ENCODE measurements at places on chromosomes 5 and 9.

- H3K4me1 ChIP-seq, result peaks cover 4% of the 10 kb centered on the region
- DNase-seq, result no peak
- H3K4me3 ChIP-seq, result no peak overlapping the region
Observed at GRCh38 chr9:135473972-135474543, 5.5 kb upstream of the PPP1R26 start.

DNA sequence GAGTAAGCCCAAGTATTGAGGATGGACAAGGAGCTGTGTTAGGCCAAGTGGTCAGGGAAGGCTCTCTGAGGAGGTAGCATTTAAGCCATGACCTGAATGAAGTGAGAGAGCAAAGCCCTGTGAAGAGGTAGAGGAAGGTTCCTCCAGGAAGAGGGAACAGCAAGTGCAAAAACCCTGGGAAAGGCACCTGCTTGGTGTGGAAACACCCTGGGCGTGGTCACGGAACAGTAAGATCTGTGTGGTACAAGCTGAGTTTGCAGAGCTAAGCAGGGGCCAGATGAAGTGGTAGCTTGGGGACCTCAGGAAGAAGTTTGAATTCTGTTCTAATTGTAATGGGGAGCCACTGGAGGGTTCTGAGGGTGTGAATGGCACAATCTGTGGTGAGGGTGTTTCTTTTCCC, 310.2 kb downstream of the ARHGAP26 start:
- no peaks in the 10 kb centered on the region for H3K27me3 ChIP-seq
- H3K4me3 ChIP-seq, result no peak overlapping the region
- H3K36me3 ChIP-seq, result peaks cover 18% of the 10 kb centered on the region
- no peak overlapping the region for H3K27ac ChIP-seq

DNA sequence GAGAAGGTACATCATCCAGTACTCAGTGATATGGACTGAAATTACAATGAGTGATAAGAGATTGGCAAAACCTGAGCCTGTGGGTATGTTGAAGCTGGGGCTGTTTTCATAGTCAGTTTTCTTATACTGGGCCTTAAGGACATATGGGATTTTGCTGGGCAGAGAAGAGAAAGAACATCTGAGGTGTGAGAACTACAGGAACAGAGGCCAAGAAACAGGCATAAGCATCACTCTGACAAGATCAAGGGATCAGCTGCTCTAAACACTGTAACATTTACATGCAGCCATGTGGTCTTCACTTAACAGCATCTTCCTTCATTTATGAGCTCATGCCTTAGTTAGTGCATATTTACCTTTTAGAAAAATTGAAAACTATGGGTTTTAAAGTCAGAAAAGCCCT, 220.0 kb downstream of the TRIM36 start:
- H3K27me3 ChIP-seq, result no peaks in the 10 kb centered on the region
- H3K4me1 ChIP-seq, result no peaks in the 10 kb centered on the region
- DNase-seq, result no peak
- no peak overlapping the region for H3K4me3 ChIP-seq
- H3K27ac ChIP-seq, result no peak overlapping the region

GRCh38 chr5:54281960-54282692, 28.2 kb downstream of the ARL15 start:
- peaks cover 7% of the 10 kb centered on the region for H3K4me1 ChIP-seq
- no peak overlapping the region for H3K4me3 ChIP-seq
- no peak for DNase-seq
- H3K27ac ChIP-seq, result no peak overlapping the region
- no peaks in the 10 kb centered on the region for H3K36me3 ChIP-seq
- no peaks in the 10 kb centered on the region for H3K27me3 ChIP-seq

- no peaks in the 10 kb centered on the region for H3K4me1 ChIP-seq
- H3K4me3 ChIP-seq, result no peak overlapping the region
- no peak overlapping the region for H3K27ac ChIP-seq
Observed at GRCh38 chr5:93163010-93163663, 417.9 kb downstream of the NR2F1-AS1 start.

- H3K27ac ChIP-seq, result peak overlapping the region; percentile 28
- H3K4me3 ChIP-seq, result no peak overlapping the region
- no peak for DNase-seq
- peaks cover 12% of the 10 kb centered on the region for H3K4me1 ChIP-seq
Observed at GRCh38 chr5:93990504-93991070, 249.2 kb upstream of the POU5F2 start.

DNA sequence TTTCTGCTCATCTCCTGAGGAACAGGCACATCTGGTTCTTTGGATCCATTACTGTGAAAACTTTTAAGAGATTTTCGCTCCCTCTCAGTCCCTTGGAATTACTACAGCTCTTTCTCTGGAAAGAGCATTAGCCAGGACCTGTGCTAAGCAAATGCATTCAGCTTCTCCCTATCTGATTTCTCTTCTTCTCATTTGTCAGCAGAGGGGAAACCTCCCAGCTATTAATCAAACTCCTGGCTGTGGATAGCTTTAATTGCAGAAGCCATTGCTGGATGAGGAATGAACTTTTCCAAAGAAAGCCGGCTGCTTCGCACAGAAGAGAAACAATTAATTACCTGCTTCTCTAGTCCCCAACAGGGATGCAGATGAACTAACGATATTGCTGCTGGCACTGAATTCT, 37.9 kb downstream of the TLR4 start:
- DNase-seq, result no peak
- H3K36me3 ChIP-seq, result no peaks in the 10 kb centered on the region
- H3K27me3 ChIP-seq, result peaks cover 15% of the 10 kb centered on the region
- peaks cover 6% of the 10 kb centered on the region for H3K4me1 ChIP-seq
- H3K27ac ChIP-seq, result no peak overlapping the region

DNA sequence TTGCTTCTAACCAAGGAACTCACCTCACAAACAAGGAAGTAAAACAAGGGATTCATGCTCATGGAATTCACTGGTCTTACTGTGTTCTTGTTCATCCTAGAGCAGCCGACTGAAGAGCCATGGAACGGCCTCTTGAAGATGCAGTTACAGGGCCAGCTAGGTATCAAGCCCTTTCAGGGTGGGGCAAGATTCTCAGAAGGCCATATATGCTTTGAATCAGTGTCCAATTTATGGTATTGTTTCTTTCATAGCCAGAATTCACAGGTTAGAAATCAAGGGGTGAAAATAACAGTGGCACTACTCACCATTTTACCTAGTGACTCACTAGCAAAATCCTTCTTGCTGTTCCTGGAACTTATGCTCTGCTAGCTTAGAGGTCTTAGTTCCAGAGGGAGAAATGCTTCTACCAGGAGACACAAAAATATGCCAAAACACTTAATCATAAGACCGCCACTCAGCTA, 159.5 kb upstream of the CDH10 start:
- no peak overlapping the region for H3K4me3 ChIP-seq
- H3K27me3 ChIP-seq, result no peaks in the 10 kb centered on the region
- no peak overlapping the region for H3K27ac ChIP-seq
- no peak for DNase-seq
- H3K4me1 ChIP-seq, result no peaks in the 10 kb centered on the region

DNA sequence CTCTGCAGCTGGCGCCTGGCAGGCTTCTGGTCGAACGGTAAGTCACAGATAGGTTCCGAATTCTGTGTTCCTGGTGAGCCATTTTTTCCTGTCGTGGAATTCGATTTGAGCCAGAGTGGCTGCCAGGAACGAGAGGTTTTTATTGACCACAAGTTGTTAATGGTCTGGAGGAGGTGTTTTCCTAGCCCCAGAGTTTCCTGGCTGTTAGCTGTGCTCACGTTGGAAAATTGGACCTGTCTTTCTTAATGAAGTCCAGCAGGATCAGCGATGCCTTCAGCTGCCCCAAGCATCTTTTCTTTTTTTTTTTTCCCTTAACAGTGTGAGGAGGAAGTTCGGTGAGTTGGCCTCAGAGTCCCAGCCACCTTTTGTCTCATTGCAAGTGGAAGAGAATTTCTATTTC, 62.9 kb downstream of the COL5A1 start:
- H3K27ac ChIP-seq, result no peak overlapping the region
- no peak overlapping the region for H3K4me3 ChIP-seq
- H3K36me3 ChIP-seq, result no peaks in the 10 kb centered on the region
- peaks cover 9% of the 10 kb centered on the region for H3K27me3 ChIP-seq
- DNase-seq, result no peak

- no peaks in the 10 kb centered on the region for H3K4me1 ChIP-seq
- no peaks in the 10 kb centered on the region for H3K36me3 ChIP-seq
- H3K27me3 ChIP-seq, result no peaks in the 10 kb centered on the region
- H3K27ac ChIP-seq, result no peak within 1 kb of the TSS
- no peak for DNase-seq
- peak within 1 kb of the TSS; percentile 41 for H3K4me3 ChIP-seq
Observed at GRCh38 chr5:34043099-34043876, at the start of gene C1QTNF3. C1QTNF3 (minus strand) TSS chr5:34043213; CDS start chr5:34043125, 88 bp downstream.

DNA sequence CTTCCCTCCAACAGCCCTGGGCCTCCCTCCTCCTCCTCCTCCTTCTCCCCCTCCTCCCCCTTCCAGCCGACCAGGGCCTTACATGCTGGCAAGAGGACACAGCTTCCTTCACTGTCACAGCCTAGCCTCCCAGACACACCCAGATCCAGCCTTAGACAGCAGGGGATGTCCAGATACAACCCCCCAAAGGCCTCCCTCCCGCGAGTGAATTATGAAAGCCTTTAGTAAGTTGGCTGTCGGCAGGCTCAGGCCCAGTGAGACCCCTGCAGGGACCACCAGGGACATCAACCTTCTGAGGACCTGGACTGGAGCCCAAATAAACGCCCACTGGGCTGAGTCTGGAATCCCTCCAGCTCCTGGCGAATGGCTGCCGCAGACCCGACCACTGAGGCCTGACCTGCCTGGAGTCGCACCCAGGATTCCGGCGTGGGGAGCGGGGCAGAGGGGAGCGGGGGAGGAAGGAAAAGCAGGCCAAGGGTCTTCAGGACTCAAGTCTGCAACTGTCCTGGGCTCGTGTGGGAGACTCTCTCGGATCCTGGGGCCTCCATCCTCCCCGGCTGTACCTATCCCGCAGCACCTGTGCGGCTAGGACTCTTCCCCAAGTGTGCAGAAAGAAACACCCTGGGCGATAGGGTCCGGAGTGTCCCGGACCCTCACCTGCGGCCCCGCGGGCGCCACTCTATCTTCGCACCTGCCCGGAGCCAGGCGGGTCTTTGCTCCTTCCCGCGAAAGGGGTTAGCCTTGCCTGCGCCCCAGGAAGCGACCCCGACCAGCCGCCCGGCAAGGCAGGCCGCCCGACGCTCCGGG, 705 bp downstream of the SEPTIN8 start:
- peaks cover 19% of the 10 kb centered on the region for H3K4me1 ChIP-seq
- no peaks in the 10 kb centered on the region for H3K27me3 ChIP-seq
- DNase-seq, result no peak
- H3K36me3 ChIP-seq, result peaks cover 3% of the 10 kb centered on the region

DNA sequence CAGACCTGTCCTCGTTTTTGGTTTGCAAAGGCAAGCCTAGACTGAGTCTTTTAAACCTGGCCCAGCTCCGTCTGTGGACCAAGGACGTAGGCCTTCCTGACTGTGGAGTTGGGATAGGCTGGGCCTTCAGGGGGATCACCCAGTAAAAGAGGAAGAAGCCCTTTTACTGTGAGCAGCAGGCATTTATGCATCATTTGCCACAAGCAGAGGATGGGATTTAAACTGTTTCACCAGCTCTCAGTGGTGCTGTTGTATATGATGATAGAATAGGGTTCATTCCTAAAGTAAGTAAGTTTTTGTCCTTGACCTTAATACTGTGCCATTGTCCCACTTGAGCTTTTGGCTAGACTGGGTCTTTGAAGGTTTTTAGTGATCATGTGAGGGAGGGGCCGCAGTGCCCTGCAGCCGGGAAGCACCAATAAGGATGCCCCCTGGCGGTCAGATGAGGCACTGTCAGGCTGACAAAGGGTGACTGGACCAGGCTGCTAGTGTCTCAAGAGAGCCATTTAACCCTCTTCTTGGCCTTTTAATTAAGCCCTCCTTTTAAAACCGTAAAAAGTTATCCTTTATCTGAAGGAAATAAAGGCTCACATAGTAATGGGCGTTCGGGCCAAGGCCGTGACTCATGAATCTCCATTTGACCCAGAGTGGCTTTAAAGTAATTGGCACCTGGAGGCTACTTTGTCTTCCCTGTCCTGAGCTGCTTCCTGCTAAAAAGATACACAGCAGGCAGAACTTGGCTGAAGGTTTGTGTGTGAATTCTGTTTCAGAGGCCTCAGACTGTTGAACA, 74.0 kb downstream of the UBAP1 start:
- peak; percentile 63 for DNase-seq
- H3K4me3 ChIP-seq, result no peak overlapping the region
- H3K27me3 ChIP-seq, result no peaks in the 10 kb centered on the region
- H3K4me1 ChIP-seq, result peaks cover 4% of the 10 kb centered on the region
- H3K36me3 ChIP-seq, result peaks cover 42% of the 10 kb centered on the region
- H3K27ac ChIP-seq, result peak overlapping the region; percentile 83

DNA sequence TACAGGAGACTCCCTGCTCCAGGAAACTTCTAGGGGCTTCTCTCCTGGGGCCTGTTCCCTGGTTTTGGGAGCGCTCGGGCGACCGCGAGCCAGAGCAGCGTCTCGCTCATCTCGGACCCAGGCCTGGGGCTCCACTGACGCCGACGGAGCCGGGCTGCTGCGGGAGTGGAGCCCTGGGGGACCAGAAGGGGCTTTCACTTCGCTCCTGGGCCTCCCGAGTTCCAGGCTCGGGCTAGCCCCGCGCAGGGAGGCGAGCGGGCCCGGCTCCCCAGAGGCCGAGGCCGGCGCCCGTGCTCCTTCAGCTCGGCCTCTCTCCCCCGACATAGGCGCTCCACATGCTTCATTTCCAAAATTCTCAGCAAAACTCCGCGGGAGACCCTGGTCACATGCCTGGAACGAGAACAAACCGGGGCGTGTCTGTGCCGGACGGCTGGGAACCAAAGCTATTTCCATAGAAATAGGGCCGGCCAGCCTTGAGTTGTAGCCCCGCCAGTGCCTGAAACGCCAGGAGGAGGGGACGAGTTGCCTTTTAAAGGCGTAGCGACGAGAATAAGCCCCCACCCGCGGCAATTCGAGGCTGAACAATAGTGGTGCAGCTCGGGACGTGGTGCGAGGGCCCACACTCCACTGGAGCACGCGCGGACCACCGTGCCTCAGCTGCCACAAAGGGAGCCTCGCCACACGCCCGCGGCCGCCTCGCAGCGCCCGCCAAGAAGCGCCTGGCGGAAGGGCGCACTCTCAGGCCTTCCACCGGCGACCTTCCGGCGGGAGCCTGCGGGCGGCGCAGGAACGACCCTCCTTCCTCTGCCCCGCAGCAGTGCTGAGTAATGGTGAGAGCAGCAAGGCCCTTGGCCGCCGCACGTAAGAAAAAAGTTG, 1.1 kb upstream of the G3BP1 start:
- H3K4me1 ChIP-seq, result peaks cover 20% of the 10 kb centered on the region
- H3K27ac ChIP-seq, result no peak overlapping the region
- H3K4me3 ChIP-seq, result no peak overlapping the region
- peaks cover 25% of the 10 kb centered on the region for H3K36me3 ChIP-seq
- no peaks in the 10 kb centered on the region for H3K27me3 ChIP-seq

GRCh38 chr5:93791518-93791972, 50.1 kb upstream of the POU5F2 start:
- H3K27me3 ChIP-seq, result no peaks in the 10 kb centered on the region
- DNase-seq, result no peak
- peaks cover 3% of the 10 kb centered on the region for H3K4me1 ChIP-seq
- H3K27ac ChIP-seq, result no peak overlapping the region
- peaks cover 4% of the 10 kb centered on the region for H3K36me3 ChIP-seq
- no peak overlapping the region for H3K4me3 ChIP-seq

GRCh38 chr5:158546748-158547147, 553.0 kb downstream of the EBF1 start:
- no peak overlapping the region for H3K4me3 ChIP-seq
- H3K27me3 ChIP-seq, result no peaks in the 10 kb centered on the region
- H3K36me3 ChIP-seq, result no peaks in the 10 kb centered on the region
- H3K27ac ChIP-seq, result no peak overlapping the region
- no peaks in the 10 kb centered on the region for H3K4me1 ChIP-seq

- no peaks in the 10 kb centered on the region for H3K36me3 ChIP-seq
- H3K4me1 ChIP-seq, result peaks cover 6% of the 10 kb centered on the region
- peak overlapping the region; percentile 34 for H3K4me3 ChIP-seq
- no peak overlapping the region for H3K27ac ChIP-seq
- no peak for DNase-seq
Observed at GRCh38 chr5:62093976-62094375, 212.0 kb upstream of the KIF2A start.

Measured in effector memory CD8-positive, alpha-beta T cell (primary cell).